ENCODE measurements at places on chromosomes 7 and 10.

DNA sequence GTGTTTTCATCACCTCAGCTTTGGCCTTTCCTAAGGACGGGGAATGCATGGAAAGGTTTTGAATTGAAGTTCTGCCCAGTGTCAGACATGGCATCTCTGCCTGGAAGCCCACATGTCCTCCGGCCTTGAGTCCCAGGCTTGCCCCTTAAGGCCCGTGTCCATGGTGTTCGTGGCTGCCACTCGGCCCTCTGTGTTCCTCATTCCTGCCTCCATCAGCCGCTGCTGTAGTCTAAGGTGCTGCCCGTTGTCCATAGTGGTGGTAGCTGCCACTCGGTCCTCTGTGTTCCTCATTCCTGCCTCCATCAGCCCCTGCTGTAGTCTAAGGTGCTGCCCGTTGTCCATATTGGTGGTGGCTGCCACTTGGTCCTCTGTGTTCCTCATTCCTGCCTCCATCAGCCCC, 180.7 kb upstream of the SHH start:
- no peak for DNase-seq

GRCh38 chr10:119095640-119096039, 8.3 kb upstream of the DENND10 start:
- no peak for DNase-seq

DNA sequence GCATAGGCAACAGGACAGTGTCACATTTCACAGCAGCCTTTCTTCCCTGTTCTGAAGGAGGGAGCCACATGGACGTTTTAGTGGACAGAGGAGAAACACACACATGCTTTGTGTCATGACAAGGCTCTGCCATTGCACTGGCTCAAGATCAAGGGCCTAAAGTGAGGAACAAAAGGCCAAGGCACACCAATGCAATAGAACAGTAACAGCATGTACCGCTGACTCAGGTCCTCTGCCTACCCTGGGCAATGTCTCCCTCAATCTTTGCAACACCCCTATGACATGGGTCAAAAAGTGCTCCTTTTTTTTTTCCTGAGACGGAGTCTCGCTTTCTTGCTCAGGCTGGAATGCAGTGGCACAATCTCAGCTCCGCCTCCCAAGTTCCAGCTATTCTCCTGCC, 57.8 kb upstream of the SDK1 start:
- no peak for DNase-seq

GRCh38 chr7:135980665-135981180, 3.6 kb upstream of the MTPN start:
- DNase-seq = no peak

- DNase-seq = no peak
Measured at GRCh38 chr7:47516386-47516785, 65.5 kb downstream of the TNS3 start.

- no peak for DNase-seq
Measured at GRCh38 chr10:49007129-49007528, 67.5 kb upstream of the LRRC18 start.

- DNase-seq = no peak
Measured at GRCh38 chr10:63173468-63174232, 40.5 kb downstream of the NRBF2 start.

Data from retina (tissue), 1 donor.